HFFc6 (cell line): ENCODE measurements at places on chromosomes 5 and 9. TPM values are rescaled to one million over a fixed set of nuclear protein-coding genes. Genes with fewer than 3 reads are reported as not detected.

GRCh38 chr9:99040911-99041582 lies 63.9 kb upstream of the TGFBR1 start:
- H3K36me3 ChIP-seq: peaks cover 27% of the 10 kb centered on the region
- H3K4me3 ChIP-seq: no peak overlapping the region; the same call in 1 of the 2 replicates
- peaks cover 42% of the 10 kb centered on the region for H3K4me1 ChIP-seq

- DNase-seq: no peak
- H3K27ac ChIP-seq: no peak overlapping the region
- H3K27me3 ChIP-seq: no peaks in the 10 kb centered on the region; the same call in 1 of the 2 replicates
- peaks cover 12% of the 10 kb centered on the region for H3K4me1 ChIP-seq
- H3K4me3 ChIP-seq: no peak overlapping the region
Observed at GRCh38 chr9:128389395-128390149, 18.4 kb downstream of the URM1 start.

DNA sequence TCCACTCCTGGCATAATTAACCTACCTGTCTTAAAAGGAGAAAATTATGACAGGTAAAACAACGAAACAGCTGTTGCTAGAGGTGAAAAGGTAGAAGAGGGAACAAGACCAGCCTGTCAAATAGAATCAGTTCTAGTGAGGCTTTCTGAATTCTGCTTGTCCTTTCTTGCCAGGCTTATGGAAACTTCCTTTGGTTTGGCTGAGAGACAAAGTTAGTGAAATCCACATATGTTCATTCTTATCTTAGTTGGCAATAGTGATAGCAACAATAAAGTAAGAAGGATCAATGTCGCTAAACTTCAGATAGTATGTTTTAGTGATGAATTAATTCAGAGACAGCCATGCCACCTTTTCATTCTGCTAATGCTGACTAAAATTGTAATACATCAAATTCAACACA lies 34.4 kb downstream of the HAPLN1 start:
- peak overlapping the region; percentile 56; the same call in 1 of the 2 replicates for H3K4me3 ChIP-seq
- no peaks in the 10 kb centered on the region for H3K36me3 ChIP-seq
- H3K4me1 ChIP-seq: peaks cover 15% of the 10 kb centered on the region; the same call in 1 of the 2 replicates

DNA sequence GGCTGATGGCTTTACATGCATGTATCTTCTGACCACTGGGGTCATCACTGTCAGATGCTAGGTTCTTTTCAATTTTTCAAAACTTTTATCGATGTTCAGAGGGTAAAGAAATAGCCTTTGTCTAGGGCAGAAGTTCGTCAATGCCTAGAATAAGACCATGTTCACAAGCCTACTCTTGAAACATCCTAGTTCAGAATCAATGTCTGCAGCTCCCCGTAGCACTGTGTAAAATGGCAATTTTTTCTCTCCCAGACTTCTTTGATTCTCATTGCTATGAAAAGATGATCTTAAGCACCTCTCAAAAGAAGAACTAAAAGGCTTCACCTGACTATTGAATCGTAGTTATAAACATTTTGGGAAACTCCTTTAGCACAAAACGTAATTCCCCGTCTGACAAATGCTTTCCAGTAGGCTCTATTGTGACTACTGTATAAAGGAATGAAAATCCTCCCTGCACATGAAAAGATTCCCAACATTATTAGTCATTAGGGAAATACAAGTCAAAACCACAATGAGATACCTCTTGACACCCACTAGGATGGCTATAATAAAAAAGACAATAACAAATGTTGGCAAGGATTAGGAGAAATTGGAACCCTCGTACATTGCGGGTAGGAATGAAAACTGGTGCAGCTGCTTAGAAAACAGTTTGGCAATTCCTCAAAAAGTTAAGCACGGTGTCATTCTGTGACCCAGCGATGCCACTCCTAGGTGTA lies 263.5 kb downstream of the ARHGAP26 start:
- peaks cover 18% of the 10 kb centered on the region for H3K36me3 ChIP-seq
- peak; percentile 92 for DNase-seq
- no peak overlapping the region; the same call in 1 of the 2 replicates for H3K27ac ChIP-seq
- H3K4me3 ChIP-seq: peak overlapping the region; percentile 51
- peaks cover 22% of the 10 kb centered on the region for H3K4me1 ChIP-seq

DNA sequence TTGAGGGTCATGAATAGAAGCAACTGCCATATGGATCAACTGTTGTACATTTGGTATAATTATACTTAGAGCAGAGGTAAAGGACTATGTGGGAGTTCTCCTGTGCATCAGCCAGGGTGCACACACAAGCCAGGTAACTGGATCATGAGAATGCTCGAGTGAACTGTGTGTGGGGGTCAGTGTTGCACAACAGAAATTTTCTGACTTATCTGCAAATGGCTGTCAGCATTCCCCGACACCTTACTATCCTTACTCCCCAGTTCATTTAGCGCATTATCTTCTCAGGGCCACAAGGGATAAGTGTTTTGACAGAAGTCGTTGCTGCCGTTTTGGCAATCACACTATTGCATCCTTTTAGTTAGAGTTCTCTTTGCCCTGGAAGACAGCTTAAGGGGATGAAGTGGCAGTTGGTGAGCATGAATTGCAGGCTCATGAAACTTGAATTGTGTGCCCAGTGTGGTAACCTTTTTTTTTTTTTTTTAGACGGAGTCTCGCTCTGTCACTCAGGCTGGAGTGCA lies 1.7 kb downstream of the CANX start:
- H3K27ac ChIP-seq: peak overlapping the region; percentile 98
- H3K4me3 ChIP-seq: peak overlapping the region; percentile 99
- peaks cover 43% of the 10 kb centered on the region for H3K4me1 ChIP-seq
- peaks cover 35% of the 10 kb centered on the region for H3K36me3 ChIP-seq
- DNase-seq: no peak

- DNase-seq: no peak
- no peaks in the 10 kb centered on the region; the same call in 1 of the 2 replicates for H3K27me3 ChIP-seq
- H3K4me3 ChIP-seq: no peak overlapping the region
- no peak overlapping the region for H3K27ac ChIP-seq
- peaks cover 25% of the 10 kb centered on the region for H3K4me1 ChIP-seq
Observed at GRCh38 chr5:80213466-80213865, 42.4 kb downstream of the SERINC5 start.

- H3K4me3 ChIP-seq: no peak overlapping the region
- no peak overlapping the region for H3K27ac ChIP-seq
- DNase-seq: no peak
Observed at GRCh38 chr9:135309763-135310125, 169.8 kb upstream of the PPP1R26 start.

- no peaks in the 10 kb centered on the region for H3K4me1 ChIP-seq
- peaks cover 30% of the 10 kb centered on the region for H3K27me3 ChIP-seq
- no peak overlapping the region for H3K4me3 ChIP-seq
Observed at GRCh38 chr5:132010645-132010988, 841 bp downstream of the ACSL6 start.

GRCh38 chr5:22736443-22737003 lies 116.6 kb downstream of the CDH12 start:
- H3K4me1 ChIP-seq: no peaks in the 10 kb centered on the region
- no peaks in the 10 kb centered on the region for H3K36me3 ChIP-seq
- H3K4me3 ChIP-seq: no peak overlapping the region
- no peaks in the 10 kb centered on the region for H3K27me3 ChIP-seq
- DNase-seq: no peak

- no peak overlapping the region for H3K27ac ChIP-seq
- H3K4me1 ChIP-seq: no peaks in the 10 kb centered on the region
- no peak overlapping the region for H3K4me3 ChIP-seq
Observed at GRCh38 chr5:156037151-156037909, 289.6 kb upstream of the SGCD start.

DNA sequence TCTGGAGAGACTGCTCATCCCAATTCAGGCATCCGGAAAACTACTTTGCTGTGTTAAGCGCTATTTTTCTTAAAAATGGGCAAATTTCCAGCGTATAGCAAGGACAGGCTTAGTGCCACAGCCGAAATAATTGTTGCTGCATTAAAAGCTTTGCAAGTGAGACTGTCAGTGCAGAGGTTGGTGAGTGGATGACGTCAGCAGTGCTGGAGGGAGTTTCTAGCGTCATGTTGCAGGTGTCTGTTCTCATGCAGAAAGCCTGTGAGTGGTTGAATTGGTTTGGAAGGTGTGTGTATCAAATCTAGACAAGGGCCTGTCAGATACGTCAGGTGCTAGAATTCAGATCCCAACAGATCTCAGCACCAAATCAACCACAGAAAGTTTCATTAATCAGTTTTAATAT lies 204.4 kb downstream of the TRIO start:
- H3K27me3 ChIP-seq: peaks cover 35% of the 10 kb centered on the region
- peak overlapping the region; percentile 16 for H3K27ac ChIP-seq
- peaks cover 53% of the 10 kb centered on the region for H3K36me3 ChIP-seq
- H3K4me1 ChIP-seq: peaks cover 38% of the 10 kb centered on the region

DNA sequence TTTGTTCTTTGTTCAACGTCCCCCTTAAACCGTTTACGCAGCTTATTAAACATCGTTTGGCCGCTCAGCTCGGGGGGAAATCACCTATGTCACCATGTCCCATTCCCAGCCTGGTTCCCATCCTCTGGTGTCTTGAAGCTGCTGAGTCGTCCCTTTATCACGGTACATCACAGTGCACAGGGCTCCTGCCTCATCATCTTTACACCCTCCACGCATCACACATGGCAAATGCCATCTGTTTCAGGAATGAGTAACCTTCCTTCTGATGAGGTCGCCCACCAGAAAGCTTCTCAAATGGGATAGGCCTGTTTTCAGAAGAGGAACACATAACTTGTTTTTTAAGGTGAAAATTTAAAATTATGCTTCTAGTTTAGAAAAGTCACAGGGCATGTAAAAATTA lies 7.9 kb upstream of the LHX6 start:
- H3K4me3 ChIP-seq: no peak overlapping the region
- no peaks in the 10 kb centered on the region for H3K4me1 ChIP-seq

DNA sequence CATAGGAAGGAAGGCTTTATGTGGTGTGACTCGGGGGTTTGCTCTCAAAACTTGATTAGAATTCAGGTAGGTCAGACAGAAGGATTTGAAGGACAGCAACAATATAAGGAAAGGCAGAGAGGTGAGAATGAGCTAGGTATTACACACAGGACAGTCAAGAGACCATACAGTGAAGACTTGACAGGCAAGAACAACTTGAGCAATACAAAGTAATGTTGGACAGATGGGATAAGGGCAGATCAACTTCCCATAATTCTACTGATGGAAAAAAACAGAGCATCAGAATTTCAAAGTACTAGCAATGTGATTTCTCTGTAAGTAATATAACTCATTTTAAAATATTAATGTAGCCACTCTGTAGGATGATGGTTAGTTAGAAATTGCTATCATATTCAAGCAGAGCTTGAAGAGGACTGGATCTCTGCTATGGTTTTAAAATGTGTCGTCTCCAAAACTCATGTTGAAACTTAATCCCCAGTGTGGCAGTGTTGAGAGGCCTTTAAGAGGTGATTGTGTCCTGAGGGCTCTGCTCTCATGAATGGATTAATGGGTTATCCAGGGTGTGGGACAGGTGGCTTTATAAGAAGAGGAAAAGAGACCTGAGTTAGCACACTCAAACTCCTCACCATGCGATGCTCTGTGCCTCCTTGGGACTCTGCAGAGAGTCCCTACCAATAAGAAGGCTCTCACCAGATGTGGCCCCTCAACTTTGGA lies 22.4 kb upstream of the HOMER1 start:
- H3K27ac ChIP-seq: no peak overlapping the region
- no peak overlapping the region for H3K4me3 ChIP-seq
- no peak for DNase-seq
- peaks cover 5% of the 10 kb centered on the region for H3K27me3 ChIP-seq
- peaks cover 7% of the 10 kb centered on the region; the same call in 1 of the 2 replicates for H3K4me1 ChIP-seq
- no peaks in the 10 kb centered on the region for H3K36me3 ChIP-seq

DNA sequence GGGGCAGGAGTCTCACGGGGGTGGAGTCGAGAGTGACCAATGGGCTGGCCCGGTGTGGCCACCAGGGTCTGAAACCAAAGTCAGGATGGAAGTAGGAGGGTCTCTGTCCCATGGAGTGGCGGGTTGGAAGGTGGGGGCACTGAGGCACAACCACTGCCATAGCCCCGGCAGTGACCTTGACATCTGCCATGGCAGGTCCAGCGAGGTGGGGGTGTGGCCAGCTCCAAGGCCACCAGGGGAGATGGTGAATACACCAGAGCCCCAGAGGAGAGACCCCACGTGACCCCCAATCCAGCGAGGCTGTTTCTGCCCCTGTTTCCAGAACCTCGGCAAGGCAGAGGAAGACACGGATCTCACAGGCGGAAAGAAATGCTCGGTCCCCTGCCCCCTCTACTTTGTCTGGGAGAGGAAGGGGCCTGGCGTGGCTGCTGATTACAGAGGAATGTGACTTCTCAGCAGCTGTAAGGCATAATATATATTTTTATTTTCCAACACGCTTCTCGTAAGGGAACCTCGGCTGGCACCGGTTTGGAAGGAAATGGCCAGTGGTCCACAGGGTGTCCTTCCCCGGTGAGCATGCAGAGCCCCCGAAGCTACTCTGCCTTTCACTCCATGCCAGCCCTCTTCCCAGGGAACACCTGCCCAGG lies 105.7 kb upstream of the SARDH start:
- H3K4me3 ChIP-seq: no peak overlapping the region
- H3K36me3 ChIP-seq: no peaks in the 10 kb centered on the region
- no peak for DNase-seq

DNA sequence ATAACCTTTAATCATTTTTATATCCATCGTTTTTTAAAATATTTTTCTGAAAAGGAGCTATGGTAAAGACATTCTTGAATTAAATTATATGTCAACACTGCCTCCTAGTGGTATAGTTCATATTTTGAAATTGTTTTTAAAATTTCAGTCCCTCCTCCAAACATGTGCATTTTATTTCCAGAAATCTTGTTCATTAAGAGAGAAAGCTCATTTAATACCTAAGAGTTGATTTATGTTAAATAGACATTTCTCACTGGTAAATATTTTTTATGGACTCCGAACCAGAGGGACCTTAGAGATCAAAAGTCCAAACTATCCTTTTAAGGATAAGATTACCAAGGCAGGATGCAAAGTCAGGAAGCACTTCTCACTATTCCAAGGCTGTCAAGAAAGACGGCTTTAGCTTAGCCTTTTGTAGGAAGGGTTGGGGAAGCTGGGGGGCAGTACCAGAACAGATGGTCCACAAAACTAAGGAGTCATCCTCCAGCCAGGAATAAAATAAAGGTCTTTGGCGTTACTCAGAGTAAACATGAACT lies 21.6 kb downstream of the BHMT start:
- H3K36me3 ChIP-seq: no peaks in the 10 kb centered on the region
- H3K4me1 ChIP-seq: peaks cover 17% of the 10 kb centered on the region
- peak overlapping the region; percentile 80 for H3K27ac ChIP-seq
- H3K27me3 ChIP-seq: peaks cover 10% of the 10 kb centered on the region

- H3K4me3 ChIP-seq: no peak overlapping the region
- no peak for DNase-seq
- no peaks in the 10 kb centered on the region for H3K36me3 ChIP-seq
Observed at GRCh38 chr9:85213650-85214607, 527.8 kb downstream of the AGTPBP1 start.

- H3K27ac ChIP-seq: peak overlapping the region; percentile 94
- H3K4me1 ChIP-seq: peaks cover 45% of the 10 kb centered on the region
- peaks cover 32% of the 10 kb centered on the region for H3K36me3 ChIP-seq
- peak overlapping the region; percentile 34; the same call in 1 of the 2 replicates for H3K4me3 ChIP-seq
- H3K27me3 ChIP-seq: peaks cover 5% of the 10 kb centered on the region
- peak; percentile 91 for DNase-seq
Observed at GRCh38 chr5:32390819-32391591, 53.5 kb downstream of the ZFR start.

GRCh38 chr5:82275216-82275664 lies 2.9 kb downstream of the RPS23 start:
- H3K36me3 ChIP-seq: peaks cover 45% of the 10 kb centered on the region
- peak overlapping the region; percentile 51 for H3K27ac ChIP-seq
- H3K27me3 ChIP-seq: peaks cover 5% of the 10 kb centered on the region
- DNase-seq: no peak

ARID3C gene
- not detected in 3 replicates for total RNA-seq

GAPT gene
- total RNA-seq: not detected in 2 replicates

LCN9 gene
- not detected in 3 replicates for total RNA-seq

NDFIP1 gene
- 60.8 to 69.9 TPM (median 66.6 TPM) in 3 replicates for total RNA-seq

FGF10 gene
- not detected in 3 replicates for total RNA-seq

FAM221B gene
- total RNA-seq: not detected in 3 replicates
